ENCODE measurements at places on chromosomes 6 and 20.

GRCh38 chr6:17415321-17415720 is 21.9 kb downstream of the CAP2 start:
- no peak for DNase-seq

GRCh38 chr6:33164176-33164575 is 28.1 kb downstream of the COL11A2 start:
- no peak for DNase-seq

- DNase-seq = no peak
Measured at GRCh38 chr6:24313251-24314141, 44.4 kb downstream of the DCDC2 start.

- DNase-seq = peak; percentile 74
Measured at GRCh38 chr20:49668181-49668877, 45.3 kb downstream of the B4GALT5 start.

DNA sequence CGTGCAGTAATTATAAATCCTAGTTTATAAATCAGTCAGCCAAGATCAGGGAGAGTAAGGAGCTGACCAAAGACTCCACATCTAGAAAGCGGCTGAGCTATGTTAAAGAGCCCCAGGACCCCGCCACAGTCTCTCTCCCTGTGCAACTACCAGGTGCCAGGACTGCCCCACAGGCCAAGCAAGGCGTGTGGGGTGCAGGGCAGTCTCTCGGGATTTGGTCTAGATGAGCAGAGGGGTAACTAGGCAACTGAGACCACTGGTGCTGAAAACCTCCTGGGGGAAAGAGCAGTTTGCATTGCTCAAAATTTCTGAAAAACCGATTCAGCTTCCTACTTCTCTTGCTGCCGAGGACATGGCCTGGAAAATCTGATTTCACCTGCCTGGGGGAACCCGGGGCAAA is 10.4 kb downstream of the PMEPA1 start:
- no peak for DNase-seq

DNA sequence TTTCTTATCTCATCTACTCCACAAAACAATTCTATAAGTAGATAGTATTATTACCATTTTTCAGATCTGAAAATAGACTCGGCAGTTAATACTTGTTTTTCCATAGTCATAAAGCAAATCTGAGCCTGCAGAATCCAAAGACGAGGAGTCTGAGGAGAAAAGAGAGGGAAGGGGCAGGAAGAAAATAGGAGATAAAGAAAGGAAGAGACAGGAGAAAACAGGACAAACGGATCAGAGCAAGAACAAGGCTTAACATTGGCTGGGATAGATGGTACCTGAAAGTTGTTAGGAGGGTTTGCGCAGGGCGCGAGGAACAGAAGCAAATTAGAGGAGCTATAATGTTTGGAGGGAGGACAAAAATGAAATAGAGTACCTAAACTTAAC is 639 bp upstream of the PPIL1 start:
- no peak for DNase-seq

DNA sequence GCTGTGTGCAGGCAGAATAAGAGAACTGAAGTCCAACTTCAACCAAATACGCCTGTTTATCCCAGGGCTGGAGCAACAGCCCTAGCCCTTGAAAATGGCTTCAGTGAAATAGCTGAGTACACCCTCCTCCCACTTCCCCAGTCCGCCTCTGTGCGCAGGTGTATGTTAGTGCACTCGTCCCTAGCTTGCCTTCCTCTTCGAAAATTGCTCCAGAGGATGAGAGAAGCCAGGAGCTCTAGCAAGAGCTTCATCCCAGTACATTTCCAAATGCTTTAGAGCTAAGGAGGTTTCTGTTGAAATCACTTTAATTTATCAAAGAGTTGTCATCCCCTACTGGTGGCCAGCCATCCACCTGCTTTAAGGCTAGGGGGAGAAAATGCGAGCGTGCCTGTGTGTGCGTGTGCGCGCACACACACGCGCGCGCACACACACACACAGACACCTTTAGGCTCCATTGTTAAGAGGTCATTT is 5.4 kb upstream of the POU3F2 start:
- no peak for DNase-seq

GRCh38 chr6:156827382-156827781 is 50.2 kb downstream of the ARID1B start:
- DNase-seq = no peak

GRCh38 chr6:133787122-133787521 is 101.8 kb upstream of the TCF21 start:
- DNase-seq = no peak

GRCh38 chr20:57247292-57247965 is 19.0 kb downstream of the BMP7 start:
- no peak for DNase-seq

DNA sequence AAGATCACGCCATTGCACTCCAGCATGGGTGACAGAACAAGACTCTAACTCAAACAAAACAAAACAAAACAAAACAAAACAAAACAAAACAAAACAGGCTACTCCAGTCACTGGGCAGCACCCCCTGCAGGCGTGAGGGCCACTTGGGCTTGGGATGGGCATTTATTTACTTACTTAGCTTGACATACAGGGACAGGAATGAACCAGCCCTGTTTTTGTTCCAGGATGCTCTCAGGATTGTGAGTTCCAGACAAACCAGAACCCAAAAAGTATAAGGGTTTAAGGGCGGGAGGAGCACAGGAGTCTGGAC is 4.0 kb upstream of the PTPN1 start:
- DNase-seq = no peak

- no peak for DNase-seq
Measured at GRCh38 chr6:36131511-36132245, 1.4 kb downstream of the MAPK13 start.

DNA sequence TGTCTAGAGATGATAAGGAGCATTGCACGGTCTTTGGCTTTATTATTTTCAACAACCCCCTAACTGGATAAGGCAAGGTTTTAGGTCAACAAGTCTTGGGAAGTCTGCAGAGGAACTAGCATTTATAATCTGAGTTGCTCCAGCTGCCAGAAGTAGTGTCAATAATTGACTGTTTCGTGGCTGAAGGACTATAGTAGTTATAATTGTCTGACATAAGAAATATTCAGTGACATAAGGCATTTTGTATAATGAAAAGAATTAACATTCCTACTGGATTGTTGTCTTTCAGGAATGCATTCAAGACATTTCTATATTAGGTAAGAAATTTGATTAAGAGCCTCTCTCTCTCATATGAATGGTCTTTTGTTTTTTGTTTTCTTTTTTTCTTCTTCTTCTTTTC is 136.9 kb upstream of the SGK1 start:
- no peak for DNase-seq

- no peak for DNase-seq
Measured at GRCh38 chr6:15044948-15045347, 200.9 kb upstream of the JARID2 start.

DNA sequence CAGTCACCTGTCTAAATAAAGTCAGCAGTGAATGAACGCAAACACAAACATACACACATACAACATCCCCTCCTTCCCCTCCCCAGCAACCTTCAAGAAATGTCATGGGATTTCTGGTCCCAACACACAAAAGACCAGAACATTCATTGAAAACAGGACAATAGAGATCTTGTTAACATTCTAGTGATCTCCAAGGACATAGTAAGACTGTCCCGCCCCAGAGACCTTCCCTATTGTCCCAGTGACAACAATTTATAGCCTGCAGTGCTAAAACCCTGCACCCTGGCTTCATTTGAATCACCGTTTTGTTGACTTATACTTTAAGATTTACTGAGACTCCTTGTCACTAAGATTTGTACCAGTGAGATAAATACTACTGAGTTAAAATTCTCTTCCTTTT is 143.9 kb upstream of the NOX3 start:
- no peak for DNase-seq

DNA sequence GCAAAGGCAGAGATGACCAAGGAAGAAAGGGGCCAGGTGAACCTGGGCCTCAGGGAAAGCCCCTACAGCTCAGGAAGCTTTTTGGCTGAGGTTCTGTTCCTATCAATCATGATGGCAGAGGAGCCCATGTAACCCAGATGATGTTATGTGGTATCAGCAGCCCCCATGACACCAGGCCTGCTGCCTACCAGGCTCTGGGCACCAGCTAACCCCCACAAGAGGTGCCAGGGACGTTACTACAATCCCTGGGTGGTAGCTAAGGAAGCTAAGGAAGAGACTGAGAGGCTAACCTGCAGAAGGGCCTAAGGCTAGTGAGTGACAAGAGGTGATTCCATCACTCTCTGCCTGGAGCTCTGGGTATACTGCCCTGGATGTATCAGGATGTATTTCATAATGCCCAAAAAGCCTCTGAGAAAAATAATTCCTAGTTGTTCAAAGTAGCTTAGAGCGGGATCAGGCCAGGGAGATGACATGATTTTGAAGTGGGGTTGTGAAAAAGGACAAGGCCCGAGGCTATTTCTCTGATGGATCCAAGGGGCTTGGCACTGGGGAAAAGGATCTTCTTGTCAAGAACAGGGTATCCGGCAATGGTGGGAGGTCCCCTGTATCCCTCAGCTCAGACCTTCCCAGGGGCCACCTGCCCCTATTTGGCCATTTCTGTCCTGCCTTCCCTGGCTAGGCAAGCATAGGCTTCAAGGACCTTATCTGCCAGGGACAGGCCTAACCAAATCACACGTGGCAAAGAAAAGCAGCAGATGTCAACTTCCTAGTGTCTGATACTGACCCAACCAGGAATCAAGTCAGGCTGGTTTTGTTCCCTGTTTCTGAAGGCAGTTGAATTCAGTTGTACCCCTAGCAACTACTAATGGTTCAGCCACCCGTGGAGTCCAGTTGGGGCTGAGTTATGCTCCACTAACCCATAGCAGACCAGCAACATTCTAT is 41.3 kb downstream of the PANK2 start:
- no peak for DNase-seq

- DNase-seq = no peak
Measured at GRCh38 chr20:25286917-25287316, 39.0 kb downstream of the PYGB start.

DNA sequence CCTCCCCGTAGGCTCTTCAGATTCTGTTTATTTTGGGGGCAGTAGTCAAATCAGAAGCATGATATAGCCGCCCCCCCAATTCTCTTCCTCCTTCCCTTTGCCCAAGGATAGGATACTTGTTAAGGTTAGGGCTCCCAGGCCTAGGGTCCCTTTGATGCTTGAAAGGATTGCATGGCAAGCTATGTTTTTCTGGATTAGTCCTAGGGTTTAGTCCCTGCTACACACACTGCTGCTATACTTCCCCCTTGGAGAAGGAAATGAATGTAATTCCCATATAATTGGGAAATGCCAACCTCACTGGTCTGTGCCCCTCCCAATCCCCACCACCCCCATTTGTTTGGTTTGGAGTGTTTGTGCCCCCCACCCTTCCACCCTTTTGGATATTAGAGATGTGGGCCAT is 62.8 kb downstream of the ZFAND3 start:
- no peak for DNase-seq

DNA sequence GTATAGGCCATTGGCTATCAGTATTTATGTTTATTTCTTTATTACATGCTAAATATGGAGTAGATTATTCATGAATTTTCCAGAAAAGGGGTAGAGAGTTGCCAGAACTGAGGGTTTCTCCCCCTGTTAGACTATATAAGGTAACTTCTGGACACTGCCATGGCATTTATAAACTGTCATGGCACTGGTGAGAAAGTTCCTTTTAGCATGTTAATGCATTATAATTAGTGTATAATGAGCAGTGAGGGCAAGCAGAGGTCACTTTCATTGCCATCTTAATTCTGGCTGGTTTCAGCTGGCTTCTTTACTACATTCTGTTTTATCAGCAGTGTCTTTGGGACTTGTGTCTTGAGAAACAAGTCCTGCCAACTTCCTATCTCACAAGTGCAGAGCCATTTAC is 220.0 kb upstream of the CNR1 start:
- DNase-seq = no peak

DNA sequence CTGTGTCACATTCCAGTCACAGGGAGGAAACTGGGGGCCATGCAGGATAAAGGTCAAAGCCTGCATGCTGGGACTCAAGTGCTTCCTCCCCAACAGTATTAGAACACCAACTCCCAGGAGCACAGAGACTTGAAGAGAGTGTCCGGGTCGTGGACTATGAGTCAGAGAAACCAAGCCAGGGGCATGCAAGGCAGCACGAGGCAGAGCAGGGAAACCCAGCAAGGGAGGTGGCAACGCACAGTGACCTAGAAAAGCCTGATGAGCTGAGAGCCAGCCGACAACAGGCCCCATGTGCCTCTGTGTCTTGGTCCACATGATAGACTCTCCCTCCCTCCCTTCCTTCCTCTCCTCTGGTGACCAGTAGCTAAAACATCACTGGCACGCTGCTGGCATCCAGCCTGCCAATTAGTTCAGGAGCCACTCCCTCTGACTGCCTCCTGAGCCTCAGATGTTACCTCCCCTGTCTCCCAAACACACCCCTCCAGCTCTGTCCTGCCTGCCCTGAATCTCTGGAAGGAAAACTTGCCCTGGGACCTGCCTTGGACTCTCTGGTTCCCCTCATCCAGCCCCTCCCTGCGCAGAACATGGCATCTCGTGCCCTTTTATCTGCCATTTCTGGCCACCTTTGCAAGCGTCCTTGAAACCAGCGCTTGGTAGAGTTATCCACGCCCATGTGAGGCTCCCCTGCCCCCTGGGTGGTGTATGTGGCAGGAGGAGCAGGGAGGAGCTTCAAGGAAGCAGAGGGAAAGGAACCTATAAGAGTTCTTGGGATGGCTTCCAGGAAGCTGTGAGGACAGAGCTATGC is 16.2 kb upstream of the RNF39 start:
- DNase-seq = no peak

- DNase-seq = no peak
Measured at GRCh38 chr6:134921721-134922261, 28.1 kb downstream of the ALDH8A1 start.

- DNase-seq = no peak
Measured at GRCh38 chr20:63807654-63808053, 23.4 kb downstream of the ZBTB46 start.

DNA sequence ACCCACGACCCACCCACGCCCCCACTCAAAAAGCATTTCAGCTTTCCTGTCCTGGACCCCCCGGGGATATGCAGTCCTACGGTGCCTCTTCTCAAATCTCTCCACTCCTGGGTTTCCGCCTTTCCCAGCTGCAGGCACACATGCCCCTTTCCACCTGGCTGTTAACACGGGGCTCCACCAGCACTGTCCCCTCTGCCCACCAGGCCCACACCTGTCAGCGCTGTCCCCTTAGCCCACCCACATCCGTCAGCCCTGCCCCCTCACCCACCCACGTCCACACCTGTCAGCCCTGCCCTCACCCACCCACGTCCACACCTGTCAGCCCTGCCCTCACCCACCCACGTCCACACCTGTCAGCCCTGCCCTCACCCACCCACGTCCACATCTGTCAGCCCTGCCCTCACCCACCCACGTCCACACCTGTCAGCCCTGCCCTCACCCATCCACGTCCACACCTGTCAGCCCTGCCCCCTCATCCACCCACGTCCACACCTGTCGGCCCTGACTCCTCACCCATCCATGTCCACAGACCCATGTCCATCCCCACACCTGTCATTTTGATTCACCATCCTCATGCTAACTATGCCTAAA is 11.6 kb downstream of the RNASET2 start:
- no peak for DNase-seq

- DNase-seq = no peak
Measured at GRCh38 chr20:20366551-20366875, 1.4 kb upstream of the INSM1 start.

All from stimulated activated CD8-positive, alpha-beta memory T cell treated with anti-CD3 and anti-CD28 coated beads, Interleukin-7, amount 100 ng/mL, for 4 hours (primary cell).